ENCODE measurements at places on chromosomes 3 and 15.
A peak's percentile ranks its signal among the peaks of the same experiment; 100 is the strongest.

DNA sequence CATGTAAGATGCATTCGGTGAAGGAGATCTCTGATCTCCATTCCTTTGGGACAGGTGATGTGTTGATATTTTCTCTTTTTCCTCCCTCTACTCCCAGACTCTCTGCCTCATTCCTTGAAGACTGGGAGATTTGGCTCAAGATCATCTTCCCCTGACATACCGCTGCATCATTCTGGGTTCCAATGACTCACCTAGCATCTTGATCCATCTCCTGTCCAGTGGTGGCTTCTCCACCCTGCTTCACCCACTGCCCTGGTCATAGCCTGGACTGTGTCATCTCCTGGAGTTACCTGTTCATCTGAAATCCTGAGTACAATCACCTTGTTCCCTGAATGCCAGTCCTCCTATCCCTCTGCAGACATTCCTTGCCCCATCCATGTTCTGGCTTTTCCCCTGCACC, 57.4 kb upstream of the TRAK1 start:
- no peak for DNase-seq

DNA sequence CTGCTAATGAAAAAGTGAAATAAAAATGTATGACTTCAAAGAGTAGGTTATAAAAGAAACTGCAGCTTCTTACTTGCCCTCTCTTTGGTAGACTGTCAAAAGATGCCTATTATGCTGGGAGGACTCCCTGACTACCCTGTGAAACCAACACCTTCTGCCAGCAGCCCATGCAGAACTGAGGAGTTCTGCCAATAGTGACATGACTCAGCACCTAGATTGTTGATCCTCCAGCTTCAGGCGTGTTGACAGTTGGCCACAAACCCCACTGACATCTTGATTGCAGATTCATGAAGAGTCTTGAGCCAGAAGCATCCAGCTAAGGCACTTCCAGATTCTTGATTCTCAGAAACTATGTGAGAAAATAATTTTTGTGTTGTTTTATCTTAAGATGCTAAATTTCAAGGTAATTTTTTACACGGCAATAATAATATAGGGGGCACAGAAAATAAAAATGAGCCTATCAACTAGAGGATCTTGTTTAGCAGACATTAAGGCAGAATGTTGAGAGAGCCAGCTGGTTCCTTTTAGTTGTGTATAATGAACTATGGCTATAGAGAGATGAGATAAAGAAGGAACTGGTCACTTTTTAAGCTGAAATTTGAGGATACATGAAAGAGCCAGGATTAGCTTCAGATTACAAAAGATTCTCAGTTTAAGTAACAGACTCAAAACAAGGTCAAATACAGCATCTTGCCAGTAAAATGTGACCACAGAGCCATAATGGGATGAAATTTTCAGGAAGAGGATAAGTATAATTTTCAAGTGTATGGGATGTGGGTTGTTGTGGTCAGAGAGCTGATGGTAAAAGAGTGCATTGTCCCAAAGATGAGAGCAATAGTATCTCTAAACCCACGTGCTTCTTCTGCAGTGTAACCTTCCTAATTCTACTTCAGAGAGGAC, 588.7 kb upstream of the CBLB start:
- DNase-seq: peak; percentile 33

GRCh38 chr3:156803952-156804741, 22.0 kb upstream of the LEKR1 start:
- DNase-seq: no peak

DNA sequence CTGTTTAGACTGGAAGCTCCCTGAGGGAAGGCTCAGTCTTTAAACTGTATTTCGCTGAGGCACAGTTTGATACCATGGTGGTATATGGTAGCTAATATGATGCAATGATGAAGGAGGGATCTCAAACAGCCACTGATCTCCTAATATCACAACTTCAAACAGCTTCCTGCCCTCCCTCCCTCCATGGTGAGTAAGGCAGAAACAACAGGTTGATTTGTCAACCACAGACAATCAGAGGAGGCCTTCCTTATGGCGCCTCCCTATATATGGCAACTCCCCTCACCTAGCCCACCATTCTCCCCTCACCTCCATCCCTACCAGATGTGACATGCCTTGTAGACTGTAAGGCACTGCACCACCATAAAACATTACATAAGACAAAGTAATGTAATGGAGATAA, 316.5 kb upstream of the ICE2 start:
- peak; percentile 29 for DNase-seq

DNA sequence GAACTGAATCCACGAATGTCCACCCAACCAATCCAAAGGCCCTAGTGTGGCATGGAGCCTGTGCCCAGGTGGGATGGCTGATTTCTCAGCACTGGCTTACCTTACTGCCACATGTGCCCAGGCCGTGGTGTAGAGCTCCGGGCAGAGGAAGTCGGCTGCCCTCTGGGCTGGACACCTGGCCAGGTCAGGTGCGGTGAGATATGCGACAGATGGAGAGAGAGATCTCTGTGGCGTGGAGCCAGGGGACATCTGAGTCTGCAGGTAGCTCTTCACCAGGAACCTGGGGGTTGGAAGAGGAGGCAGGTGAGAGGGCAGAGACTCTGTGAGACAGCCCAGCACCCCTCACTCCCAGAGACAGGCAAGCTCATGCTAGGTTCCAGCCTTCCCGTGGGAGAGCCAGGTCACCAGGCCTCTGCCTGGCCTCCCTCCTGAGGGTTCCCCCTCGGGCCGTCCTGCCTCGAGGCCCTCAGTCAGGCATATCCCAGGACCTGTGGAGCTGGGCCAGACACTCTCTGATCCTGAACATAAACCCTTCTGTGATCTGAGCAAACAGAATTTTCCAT, 12.6 kb downstream of the ACOX2 start:
- DNase-seq: no peak

GRCh38 chr15:90780916-90781315, 63.8 kb downstream of the BLM start:
- no peak for DNase-seq
